ENCODE measurements at places on chromosomes 16 and 17.

DNA sequence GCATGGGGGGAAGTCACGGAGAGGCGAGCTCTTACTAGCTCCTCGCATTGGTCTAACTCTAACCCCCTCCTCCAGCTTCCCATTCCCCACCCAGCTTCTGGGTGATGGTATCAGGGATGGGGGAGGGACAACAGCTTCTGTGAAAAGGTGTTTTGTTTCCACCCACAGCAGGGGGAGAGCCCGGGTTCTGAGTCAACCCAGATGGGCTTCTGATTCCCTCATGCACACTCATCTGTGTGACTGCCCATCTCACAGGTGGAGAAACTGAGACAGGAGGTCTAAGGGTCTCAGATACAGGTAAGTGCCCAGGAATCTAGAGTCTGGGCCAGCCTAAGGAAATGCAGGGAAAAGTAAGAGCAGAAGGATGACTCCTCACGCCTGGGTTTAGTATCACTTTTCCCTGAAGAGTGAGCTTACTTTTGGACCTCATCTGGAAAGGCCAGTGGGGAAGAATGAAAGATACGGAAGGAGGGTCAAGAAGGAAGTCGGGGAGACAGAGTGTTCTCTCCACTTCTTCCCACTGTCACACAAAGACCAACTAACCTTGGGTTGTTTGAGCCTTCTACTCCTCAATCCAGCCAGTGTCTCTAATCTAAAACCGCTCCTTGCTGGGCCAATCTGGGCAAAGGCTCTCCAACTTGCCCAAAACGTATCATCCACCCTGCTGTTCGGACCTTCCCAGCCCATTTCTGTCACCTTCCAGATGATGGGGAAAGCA is 3.1 kb upstream of the TLCD2 start:
- no peak for DNase-seq

DNA sequence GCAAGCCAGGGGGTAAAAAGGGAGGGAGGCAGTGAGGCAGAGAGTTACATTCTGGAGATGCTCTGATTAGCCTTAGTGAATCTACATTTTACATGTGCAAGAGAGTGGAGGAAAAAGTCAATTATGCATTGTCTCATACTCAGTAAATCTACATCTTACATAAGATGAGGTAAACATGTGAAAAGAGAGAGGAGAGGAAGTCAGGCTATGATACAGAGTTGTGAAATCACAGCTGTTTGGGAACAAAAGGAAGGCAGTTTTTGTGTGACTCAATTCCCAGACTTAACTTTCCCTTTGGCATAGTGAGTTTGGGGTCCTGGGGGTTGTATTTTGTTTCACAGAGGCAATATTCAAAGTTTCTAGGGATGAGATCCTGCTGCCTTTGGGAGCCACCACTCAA is 67.8 kb downstream of the GP2 start:
- no peak for DNase-seq

DNA sequence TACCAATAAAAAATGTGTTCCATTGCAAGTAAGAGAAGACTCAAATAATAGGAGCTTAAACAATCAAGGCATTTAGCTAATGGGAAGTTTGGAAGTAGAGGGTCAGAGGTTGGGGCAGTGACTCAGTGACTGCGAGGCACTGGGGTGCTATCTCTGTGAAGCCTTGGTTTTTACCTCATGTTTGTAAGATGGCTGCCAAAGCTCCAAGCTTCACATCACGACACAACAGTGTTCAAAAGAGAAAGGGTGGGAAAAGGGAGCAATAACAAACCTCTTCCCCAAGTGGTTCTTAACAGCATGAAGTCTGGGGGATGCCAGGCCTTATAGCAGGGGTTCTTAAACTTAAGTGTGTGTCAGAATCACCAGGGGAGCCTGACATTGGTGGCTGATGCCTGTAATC is 26.6 kb upstream of the GPRC5B start:
- DNase-seq, result no peak

GRCh38 chr17:44707755-44708400 is 587 bp upstream of the DBF4B start:
- DNase-seq, result no peak

DNA sequence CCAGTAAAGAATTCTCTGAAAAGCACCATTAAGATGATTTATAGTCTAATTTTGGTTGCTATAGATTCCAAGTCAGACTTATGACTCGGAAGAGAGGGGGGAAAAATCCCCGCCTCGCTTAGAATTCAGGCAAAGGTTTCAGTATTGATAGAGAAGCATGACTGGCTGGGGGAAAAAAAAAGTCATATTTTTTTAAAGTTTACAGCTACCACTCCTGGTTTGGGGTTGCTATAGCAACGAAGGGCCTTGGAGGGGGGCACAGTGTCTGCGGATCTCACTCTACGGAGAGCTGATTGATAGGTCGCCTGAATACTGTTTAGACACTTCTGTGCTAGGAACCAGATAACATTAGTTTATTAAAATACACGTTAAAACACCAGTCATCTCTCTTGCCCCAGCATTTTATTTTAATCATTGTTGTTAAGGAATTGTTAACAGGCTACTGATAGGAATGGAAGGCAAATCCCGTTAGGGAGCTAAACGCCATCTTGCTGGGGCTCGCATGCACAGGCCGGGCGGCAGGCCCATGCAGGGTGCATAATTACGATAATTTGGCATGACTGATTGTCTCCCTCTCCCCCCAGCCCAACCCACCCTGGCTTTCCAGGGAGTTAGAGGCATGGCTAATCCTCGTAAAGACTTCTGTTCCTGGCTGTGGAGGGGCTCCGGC is 380.0 kb upstream of the XYLT1 start:
- no peak for DNase-seq

DNA sequence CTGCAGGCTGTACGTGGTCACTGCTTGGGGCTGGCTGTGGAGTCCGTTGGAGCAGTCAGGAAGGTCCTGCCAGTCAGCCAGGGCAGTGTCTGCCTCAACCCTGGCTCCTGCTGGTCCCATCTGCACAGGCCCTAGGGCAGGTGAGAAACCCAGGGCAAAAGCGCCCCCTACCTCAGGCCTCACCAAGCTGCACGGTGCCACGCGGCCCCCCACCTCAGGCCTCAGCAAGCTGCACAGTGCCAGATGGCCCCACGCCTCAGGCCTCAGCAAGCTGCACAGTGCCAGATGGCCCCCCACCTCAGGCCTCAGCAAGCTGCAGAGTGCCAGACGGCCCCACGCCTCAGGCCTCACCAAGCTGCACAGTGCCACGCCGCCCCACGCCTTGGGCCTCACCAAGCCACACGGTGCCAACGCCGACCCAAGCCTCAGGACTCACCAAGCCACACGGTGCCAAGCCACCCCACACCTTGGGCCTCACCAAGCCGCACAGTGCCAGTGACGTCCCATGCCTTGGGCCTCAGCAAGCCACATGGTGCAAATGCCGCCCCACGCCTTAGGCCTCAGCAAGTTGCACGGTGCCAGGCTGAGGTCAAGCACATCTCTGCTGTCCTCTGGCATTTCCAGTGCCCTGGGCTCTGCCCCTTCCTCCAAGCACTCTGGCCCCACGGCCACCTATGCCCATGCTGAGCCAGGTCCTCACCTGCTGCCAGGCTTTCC is 5.5 kb downstream of the TMEM204 start:
- no peak for DNase-seq

GRCh38 chr17:16939606-16940115 is 32.3 kb downstream of the TNFRSF13B start:
- DNase-seq, result no peak

DNA sequence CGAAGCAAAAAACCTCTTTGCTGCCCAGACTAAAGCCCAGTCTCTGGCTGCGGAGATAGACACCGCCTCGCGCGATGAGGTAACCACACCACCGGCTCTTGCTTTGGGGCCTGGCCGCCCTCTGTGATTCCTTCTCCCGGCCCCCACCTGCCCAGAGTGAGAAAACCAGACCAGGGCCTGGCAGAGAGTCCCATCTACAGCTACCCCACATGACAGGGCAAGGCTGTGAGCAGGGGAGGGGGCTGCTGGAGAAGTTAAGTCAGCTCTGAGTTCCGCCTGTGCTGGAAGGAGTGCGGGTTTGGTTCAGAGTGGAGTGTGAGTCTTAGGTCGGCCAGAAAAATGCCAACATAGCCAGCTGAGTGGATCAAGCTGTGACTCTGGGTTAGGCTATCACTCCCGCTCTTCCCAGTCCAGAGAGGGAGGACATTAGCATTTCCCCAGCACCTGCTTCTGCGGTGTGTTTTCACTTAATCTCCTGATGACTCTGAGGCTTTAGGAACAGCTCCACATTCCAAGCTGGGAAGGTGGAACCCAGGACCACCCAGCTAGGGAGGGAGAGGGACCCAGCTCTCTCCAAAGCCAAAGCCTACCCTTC is 139.0 kb downstream of the RAB11FIP4 start:
- DNase-seq, result no peak

GRCh38 chr17:1574697-1575471 is 12.3 kb upstream of the PITPNA start:
- DNase-seq, result no peak

DNA sequence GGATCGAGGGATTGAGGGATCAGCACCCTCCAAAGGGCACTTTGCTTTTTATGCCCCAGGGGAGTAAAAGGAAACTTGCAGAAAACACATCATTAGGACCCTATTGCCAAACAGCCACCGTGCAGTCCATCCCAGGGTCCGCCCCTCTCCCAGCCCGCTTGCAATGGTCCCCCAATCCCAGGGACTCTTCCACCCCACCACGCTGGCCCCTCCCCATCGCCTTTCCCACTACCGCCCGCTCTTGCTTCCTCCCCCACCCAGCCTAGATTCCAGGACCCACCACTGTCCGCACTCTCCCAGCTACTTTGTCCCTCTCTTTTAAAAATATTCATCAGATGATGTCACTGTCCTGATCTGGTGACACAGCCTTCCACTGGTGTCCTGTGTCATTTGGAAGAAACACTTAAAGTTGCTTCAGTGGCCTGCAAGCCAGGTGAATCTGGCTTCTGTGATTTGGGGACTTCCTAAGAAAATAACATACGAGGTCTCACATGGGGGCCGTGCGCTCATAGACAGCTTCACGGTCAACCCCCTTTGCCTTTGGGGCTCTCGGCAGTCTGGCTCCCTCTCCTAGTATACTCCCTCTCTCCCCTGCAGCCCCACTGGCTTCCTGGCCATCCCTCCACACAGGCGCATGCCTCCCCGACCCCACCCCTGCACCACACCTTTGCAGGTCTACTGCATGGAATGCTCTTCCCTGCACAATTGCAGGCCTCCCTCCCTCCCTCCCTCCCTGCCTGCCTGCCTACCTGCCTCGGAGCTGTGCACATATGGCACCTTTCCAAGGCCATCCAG is 127.9 kb downstream of the RBFOX3 start:
- no peak for DNase-seq

DNA sequence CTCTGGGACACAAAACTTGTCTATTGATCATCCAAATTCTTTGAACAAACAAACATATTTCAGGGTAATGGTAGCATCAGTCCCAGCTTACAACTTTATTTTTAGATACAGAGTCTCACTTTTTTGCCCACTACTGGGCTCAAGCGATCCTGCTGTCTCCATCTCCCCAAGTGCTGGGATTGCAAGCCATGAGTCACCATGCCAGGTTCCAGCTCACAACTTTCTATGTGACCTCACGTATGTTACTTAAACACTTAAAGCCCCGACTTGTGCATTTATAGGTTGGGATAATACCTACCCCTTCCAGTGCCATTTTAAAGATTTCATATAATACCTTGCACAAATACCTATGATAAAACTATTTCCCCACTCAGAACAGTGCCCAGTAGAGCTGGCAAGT is 42.0 kb upstream of the KSR1 start:
- no peak for DNase-seq

DNA sequence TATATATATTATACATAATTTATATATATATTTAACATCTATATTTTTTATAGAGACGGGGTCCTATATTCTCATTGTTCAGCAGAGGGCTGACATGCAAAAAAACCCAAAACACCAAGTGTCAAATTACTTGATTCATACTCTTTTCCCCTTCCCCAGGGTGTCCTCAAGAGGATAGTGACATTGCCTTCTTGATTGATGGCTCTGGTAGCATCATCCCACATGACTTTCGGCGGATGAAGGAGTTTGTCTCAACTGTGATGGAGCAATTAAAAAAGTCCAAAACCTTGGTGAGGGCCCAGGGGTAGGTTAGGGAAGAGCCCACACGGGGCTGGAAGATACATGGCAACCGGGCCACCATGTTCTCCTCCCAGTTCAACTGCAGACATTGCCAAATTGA is 11.0 kb downstream of the ITGAM start:
- DNase-seq, result no peak

DNA sequence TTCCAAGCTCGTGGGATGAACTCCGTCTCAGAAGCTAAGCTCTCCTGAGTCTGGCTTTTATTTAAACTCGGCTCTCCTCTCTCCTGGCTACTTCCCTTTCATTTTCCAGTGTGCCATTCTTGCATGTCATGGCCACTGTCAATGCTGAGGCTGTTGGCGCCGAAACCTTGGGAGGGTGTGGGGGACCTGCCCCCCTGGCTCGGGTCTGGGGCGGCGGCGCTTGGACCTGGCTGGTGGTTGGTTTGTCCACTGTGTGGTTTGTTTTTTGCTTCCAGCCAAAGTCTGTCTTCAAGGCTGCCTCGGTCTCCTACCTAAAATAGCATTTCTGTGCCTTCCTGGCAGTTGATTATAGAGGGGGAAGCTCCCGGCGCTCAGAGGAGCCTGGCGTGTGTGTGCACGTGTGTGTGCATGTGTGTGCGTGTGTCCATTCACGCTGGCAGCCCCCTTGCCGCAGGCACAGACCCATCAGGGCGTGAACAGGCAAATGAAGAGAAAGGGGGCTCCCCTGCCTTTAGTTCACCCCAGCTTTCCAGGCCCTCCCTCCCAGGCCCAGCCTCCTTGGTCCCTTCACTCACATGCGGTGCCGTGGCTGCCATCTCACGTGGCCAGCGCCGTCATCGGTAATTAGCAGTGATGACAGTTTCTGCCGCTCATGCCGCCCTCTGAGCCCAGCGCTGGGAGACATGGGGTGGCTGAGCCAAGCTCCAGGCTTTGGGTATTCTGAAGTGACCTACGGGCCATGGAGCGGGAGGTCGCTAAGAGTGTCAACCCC is 179.9 kb downstream of the SEC14L1 start:
- no peak for DNase-seq

- DNase-seq, result no peak
Measured at GRCh38 chr16:83937922-83938885, 14.8 kb upstream of the OSGIN1 start.

DNA sequence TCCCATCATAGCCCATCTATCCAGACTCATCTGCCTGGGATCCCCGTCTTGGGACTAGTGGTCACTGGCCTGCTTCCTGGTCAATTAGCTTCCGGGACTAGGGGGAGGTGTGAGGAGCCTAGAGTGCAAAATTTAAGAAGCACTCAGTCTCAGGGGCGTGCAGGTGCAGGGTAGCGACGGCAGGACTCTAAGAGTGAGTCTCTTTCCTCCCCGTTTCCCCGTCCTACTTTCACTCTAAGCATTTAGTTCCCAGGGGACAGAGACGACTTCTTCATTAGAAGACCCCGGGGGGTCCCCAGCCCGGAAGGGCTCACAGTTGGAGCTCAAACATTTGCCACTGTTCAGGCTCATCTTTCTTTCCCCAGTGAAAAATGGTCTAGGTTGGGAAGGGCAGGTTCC is 677 bp upstream of the ZNHIT3 start:
- DNase-seq, result no peak
